ENCODE measurements at places on chromosomes 5 and 9.

DNA sequence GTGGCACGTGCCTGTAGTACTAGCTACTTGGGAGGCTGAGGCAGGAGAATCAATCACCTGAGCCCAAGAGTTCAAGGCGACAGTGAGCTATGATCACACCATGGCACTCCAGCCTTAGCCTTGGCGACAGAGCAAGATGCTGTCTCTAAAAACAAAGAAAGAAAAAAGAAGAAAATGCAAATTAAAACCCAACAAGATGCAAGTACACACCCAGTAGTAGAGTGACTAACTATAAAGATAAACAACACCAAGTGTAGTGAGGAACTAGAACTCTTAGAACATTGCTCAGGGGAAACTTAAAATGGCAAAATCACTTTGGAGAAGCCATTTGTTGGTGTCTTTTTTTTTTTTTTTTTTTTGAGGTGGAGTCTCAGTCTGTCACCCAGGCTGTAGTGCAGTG is 34.7 kb upstream of the RARS1 start:
- no peak for DNase-seq

DNA sequence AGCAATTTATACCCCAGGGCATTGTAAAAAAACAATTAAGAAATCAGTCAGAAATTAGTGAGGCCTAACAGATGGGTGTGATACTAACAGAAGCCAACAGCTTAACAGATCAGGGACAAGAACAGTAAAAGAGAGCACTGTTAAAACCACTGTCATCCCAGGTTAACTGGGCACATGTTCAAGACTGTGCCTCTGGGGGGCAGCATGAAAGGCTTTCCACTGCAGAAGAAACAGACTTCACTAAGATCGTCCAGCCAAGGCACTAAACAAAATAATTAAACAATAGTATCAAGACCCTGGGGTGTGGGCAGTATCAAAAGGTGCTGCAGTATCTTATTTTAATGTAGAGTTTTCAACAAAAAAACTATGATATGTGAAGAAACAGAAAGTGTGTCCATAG is 43.5 kb downstream of the FBN2 start:
- DNase-seq: no peak

DNA sequence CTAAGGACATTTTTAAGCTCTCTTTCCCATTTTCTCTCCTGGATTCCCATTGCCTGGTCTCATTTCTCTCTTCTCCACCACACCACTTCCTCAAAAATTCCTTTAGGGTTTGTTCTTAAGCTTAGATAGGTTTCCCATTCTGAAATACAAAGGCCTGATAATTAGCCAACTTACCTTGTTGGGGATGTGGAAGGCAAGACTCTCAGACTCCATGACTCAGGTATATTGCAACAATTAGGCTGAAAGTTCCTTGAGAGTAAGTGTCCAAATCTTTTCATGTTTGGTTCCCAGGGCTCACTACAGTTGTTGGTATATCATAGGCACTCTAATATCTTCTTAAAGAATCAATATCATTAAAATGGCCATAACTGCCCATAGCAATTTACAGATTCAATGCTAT is 43.6 kb downstream of the FXN start:
- no peak for DNase-seq

DNA sequence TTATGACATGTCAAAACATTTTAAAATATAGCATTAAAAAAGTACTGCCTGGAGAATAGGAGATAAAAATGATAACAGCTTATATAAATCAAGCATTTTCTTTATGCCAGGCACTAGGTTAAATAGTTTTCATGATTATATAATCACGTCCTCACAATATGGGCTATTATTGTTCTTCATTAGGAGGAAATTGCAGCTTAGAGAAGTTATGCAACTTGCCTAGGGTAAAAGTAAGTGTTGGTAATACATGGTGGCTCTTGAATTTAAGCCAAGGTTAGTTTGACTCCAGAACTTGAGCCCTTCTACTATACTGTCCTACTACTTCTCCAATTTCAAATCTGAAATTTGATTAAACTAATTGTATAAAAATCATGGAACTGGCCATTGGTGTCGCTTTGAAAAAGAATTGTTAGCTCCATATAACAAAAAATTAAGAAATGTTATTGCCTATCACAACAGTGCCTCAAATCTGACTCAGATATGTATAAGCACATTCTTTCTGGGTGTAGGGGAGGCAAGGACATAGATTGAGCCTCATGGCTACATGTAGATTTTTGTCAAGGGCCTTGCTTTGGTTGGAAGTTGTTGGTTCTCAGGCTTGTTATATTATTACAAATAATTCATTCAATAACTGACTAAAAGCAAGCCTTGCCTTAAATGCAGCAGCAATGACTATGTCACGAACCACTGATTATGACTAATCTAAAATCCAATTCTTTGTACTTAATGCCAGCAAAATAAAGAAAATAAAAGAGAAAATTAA is 223.5 kb upstream of the DAB2 start:
- DNase-seq: no peak

- DNase-seq: no peak
These were observed 47.5 kb upstream of the NRARP start for GRCh38 chr9:137349471-137350033.

DNA sequence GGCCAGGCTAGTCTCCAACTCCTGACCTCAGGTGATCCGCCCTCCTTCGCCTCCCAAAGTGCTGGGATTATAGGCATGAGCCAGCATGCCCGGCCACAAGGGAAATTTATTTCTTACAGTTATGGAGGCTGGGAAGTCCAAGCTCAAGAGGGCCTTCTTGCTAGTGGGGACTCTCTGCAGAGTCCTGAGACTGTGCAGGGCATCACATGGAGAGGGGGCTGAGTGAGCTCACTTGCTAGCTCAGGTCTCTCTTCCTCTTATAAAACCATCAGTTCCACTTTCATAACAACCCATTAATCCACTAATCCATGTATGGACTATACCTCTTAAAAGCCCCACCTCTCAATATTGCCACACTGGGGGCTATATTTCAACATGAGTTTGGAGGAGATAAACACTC is 5.1 kb upstream of the SPIN1 start:
- no peak for DNase-seq

Data from activated effector memory CD4-positive, alpha-beta T cell treated with anti-CD3 and anti-CD28 coated beads, Interleukin-2, amount 50 U/mL, for 16 hours (primary cell).